ENCODE measurements at places on chromosomes 7 and 10.
A peak's percentile ranks its signal among the peaks of the same experiment; 100 is the strongest.

GRCh38 chr10:108184114-108184513, 1019.6 kb upstream of the SORCS1 start:
- no peak for DNase-seq

GRCh38 chr7:120805636-120806388, 52.1 kb downstream of the TSPAN12 start:
- peak; percentile 72 for DNase-seq

- DNase-seq, result no peak
Observed at GRCh38 chr10:123554656-123555055, 111.5 kb upstream of the GPR26 start.

DNA sequence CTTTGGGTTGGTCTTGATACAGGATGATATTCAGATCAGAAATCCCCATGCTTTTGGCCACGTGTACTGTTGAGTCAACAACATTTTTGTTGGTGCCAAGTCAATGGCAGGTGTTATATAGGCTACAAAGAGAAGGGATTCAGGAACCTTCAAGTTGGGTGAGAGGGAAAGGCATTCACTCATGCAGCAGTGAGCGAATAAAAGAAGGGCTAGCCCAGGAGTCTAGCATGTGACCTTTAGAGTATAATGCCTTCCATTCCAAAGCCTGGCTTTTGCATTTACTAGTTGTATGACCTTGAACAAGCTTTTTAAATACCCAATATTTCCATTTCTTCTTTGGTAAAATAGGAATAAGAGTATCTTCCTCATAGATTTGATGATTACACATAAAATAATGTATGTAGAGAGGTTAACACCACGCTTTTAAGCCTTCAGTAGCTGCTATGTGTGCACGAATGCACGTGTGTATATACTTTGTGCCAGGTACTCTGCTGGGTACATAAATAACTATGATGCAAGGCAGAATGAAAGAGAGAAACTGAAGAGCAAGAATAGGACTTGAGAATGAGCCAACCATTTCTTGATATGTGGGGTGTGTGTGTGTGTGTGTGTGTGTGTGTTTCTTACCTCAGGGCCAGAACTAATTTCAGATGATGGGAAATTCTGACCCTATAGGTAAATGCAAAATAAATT, 163.6 kb downstream of the PDE1C start:
- no peak for DNase-seq
